ENCODE measurements at places on chromosomes 11 and 22.

DNA sequence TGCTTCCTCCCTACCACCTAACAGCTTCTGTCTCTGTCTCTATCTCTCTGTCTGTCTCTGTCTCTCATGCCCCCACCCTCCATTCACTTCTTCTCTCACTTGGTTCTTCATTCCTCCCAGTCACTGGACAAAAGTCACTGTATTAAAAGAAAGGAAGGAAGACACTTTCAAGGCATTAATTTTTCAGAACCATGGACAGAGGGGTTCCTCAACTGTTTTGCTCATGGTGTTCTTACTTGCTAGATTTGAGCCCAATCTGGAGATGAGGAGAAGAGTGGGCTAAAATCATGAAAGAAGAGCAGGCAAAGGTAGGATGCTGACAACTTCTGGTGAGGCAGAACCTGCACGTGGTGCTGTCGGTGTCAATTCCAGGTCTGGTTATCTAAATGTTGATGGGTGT is 116.7 kb upstream of the LARGE1 start:
- DNase-seq, result no peak

DNA sequence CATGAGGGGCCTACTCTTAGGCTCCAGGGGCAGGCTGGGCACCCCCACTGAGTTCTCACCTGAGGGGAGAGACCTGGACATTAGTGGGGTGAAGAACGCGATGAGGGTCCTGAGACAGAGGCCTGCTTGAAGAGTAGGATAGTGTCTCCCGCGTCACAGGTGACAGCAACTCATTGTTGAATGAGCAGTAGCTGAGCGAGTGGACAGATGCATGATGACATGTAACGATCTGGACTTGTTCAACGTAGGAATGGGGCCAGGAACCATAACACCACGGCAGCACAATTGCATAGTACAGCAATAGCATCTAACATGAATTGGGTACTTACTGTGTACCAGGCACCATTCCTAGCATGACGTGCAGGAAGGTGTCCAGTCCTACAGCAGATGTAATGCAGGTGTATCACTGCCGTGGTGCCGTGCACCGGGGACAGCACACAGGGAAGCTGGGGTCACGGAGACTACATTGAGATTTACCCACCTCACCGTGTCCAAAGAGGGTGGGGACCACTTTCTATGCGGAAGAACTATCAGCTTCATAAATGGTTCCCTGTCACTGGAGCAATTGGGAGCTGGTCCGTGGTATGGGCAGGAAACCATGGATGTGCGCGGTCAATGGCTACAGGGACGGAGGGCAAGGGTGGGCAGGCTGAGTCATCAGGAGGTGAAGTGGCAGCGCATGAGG is 1019.1 kb downstream of the TBC1D22A start:
- DNase-seq, result no peak

GRCh38 chr11:94396282-94396681 is 4.9 kb downstream of the GPR83 start:
- DNase-seq, result no peak

DNA sequence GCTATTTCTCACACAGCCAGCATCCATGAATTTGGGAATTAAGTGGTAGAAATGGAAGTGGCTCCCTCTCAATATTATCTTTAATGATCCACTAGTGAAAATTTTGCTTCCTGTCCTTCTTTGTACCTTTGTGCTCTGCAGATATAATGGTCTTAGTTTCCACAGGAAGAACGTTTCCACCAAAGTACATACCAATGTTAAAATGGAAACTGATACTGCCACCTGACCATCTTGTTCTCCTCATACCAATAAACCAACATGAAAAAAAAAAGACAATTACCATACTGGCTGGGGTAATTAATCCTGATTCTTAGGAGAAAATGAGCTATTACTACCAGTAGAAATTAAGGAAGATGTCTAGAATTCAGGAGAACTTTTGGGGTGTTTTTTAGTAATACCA is 32.3 kb downstream of the C11orf65 start:
- no peak for DNase-seq

DNA sequence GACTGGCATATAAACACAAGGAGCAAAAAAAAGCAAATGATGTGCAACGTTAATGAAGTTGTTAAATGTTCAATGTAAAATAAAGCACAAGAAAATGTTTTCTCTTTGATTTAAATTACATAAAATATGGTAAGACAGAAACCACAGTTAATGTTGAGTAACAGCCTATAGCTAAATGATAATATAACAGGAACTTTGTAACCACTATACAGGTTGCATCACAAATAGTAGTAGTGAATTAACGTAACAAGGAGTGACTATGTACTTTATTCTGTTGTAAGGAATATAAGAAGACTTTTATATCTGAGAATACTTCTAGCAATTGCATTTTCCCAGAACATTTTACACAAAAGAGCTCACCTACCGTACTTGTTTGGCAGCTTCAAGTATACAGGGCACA is 16.9 kb downstream of the SAAL1 start:
- DNase-seq, result peak; percentile 73

DNA sequence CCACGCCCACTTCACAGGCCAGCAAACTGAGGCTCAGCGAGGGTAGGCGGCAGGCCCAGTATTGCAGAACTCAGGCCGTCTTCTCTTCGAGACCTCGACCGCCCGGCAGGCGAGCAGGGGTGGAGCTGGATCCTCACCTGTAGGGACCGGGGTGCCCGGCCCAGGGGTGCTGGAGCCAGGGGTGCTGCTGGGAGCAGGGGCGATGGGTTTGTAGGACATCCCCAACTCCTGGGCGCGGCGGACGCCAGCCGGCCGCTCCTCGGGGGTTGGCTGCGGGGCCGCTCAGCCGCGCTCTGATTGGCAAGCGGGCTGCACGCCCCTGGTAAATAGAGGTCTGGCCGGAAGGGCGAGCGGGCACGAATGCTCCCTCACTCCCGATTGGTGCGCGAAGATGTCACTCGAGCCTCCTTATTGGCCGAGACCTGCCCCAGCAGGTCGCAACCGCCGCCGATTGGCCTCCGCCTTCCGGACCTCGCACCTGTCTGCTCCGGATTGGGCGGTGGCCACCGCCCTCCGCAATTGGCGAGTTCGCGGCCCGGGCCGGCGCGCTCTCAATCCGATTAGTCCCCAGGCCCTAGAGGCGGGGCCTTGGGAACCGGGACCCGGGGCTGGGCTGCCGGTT is at the start of gene CDK2AP2:
Gene CDK2AP2 (minus strand): TSS at position 299 of the 622 bp plus-strand sequence. CDS start 80 bp downstream, at position 219.
- peak; percentile 96 for DNase-seq

- no peak for DNase-seq
These were observed 106.4 kb upstream of the TENM4 start for GRCh38 chr11:79547256-79547655.

DNA sequence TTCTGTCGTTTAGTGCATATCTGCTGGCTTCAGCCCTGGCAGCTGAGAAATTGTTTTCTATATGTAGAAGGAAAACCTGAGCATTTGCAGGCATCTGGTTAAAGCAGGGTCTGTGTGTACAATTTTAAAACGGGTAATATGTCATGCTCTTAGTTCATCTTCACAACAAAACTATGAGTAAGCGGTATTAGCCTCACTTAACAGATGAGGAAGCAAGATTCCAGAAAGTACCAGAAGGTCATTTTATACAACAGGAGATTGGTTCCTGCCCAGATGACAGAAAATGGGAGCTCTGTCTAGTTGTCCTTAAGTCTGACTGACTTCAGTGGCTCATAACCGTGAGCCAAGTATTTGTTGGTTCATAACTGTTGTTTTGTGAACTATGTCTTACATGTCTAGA is 1.1 kb downstream of the TIMM10B start:
- no peak for DNase-seq

DNA sequence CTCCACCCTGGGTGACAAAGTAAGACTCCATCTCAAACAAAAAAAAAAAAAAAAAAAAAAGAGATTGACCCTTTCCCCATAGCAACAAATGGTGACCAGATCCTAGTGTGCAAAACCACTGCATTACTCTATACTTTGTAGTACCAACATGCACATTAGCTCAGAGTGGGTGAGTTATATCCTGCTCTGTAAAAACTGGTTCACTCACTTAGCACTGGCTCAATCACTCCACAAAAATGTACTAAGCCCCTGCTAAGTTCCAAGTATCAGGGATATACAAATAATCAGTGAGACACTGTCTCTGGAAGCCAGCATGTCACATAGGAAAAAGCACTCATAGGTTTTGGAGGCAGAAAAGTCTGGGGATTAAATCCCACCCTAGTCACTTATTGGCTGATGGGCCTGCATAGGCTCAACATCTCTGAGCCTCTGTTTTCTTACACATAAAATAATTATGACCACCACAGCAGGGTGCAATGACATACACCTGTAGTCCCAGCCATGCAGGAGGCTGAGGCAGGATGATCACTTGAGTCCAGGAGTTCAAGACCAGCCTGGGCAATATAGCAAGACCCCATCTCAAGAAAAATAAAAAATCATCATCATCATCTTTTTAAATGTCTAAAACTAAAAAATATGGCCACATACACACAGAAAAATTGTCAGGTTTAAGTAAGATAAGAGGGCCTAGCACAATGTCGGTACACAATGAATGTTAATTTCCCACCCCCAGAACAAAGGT is 11.9 kb downstream of the FAM168A start:
- no peak for DNase-seq

GRCh38 chr22:24901448-24901847 is 45.0 kb downstream of the LHFPL7 start:
- no peak for DNase-seq

GRCh38 chr11:1772270-1773130 is 8.8 kb upstream of the CTSD start:
- peak; percentile 82 for DNase-seq

- DNase-seq, result no peak
These were observed 107.2 kb downstream of the TSPAN18 start for GRCh38 chr11:44833877-44834452.
